ENCODE measurements at places on chromosomes 1 and 21.

DNA sequence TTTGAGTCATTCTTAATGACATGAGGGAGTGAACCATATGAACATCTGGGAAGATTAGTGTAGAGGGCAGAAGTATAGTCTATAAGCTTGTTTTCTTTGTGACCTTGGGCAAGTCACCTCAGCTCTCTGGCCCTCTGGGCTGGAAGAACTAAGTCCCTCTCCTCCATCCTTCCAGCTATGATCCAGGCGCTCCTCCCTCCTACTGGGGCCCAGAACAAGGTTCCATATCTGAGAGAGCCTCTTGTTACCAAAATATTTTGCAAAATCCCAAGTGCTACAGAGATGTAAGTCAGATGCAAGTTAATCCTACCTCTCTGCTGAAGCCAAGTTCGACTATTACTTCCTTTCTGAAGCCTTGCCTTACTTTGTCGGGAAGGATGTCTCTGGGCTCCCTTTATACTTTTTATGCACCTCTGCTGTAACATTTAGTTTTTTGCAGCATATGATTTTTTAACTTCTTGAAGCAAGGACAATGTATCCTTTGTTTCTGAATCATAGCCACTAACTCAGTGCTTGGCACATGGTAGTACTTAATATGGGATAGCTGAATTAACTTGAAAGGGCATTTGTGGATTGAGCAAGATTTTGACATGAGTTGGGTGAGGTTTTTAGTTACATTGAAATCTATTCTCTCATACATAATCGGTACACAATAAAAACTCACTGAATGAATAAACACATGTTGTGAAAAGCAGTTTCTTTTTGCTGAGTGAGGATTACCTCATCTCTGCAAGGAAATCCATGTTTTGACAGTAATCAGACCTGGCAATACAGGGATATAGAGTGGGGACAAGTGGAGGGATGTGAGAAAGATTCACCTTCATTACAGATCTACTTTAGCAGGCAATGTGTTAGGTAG lies 54.7 kb upstream of the BEND5 start:
- no peak for DNase-seq

DNA sequence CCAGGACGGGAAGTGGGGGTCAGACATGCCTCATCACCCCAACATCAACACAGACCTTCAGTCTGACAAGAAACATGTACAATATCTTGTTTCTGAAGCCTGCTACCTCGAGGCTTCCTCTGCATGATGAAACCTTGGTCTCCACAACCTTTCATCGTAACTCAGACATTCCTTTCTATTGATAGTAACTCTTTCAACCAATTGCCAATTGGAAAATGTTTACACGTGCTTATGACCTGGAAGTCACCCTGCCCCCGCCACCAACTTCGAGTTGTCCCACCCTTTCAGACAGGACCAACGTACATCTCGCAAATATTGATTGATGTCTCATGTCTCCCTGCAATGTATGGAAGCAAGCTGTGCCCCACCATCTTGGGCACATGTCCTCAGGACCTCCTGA lies 159.5 kb downstream of the ETS2 start:
- no peak for DNase-seq

- no peak for DNase-seq
Observed at GRCh38 chr1:152451254-152451653, 37.2 kb upstream of the CRNN start.

- peak; percentile 10 for DNase-seq
Observed at GRCh38 chr1:14915356-14916054, 238.0 kb upstream of the TMEM51 start.

GRCh38 chr1:227299241-227299627 lies 19.1 kb downstream of the CDC42BPA start:
- no peak for DNase-seq

- no peak for DNase-seq
Observed at GRCh38 chr1:35594005-35594760, 21.1 kb downstream of the TFAP2E start.

- DNase-seq: no peak
Observed at GRCh38 chr1:11453742-11454491, 25.0 kb upstream of the DISP3 start.

DNA sequence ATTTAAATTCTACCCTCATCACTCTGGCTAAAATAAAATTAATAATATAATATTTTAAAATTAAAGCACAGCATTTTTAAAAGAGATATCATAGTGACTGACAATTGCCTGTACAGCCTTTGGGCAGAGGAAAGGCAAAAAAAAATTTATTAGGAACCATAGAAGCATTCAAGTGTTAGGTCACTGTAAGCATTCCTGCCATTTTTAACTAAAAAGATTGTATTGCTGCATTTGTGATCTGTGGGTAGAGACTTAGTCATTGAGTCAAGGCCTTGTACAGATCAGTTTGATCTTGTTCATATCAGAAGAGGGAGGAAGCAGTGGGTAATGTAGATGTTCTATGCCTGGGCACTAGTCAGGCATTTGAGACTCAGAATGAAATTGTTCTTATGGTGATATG lies 109.9 kb downstream of the LYPLAL1 start:
- DNase-seq: no peak

- DNase-seq: no peak
Observed at GRCh38 chr1:192707978-192708547, 72.1 kb downstream of the RGS13 start.

- DNase-seq: no peak
Observed at GRCh38 chr1:230135726-230136125, 68.7 kb downstream of the GALNT2 start.

- DNase-seq: no peak
Observed at GRCh38 chr21:16022921-16023320, 293.1 kb downstream of the USP25 start.

GRCh38 chr1:175197531-175197930 lies 5.0 kb upstream of the KIAA0040 start:
- DNase-seq: no peak

- no peak for DNase-seq
Observed at GRCh38 chr1:209172286-209172685, 411.2 kb upstream of the CAMK1G start.

DNA sequence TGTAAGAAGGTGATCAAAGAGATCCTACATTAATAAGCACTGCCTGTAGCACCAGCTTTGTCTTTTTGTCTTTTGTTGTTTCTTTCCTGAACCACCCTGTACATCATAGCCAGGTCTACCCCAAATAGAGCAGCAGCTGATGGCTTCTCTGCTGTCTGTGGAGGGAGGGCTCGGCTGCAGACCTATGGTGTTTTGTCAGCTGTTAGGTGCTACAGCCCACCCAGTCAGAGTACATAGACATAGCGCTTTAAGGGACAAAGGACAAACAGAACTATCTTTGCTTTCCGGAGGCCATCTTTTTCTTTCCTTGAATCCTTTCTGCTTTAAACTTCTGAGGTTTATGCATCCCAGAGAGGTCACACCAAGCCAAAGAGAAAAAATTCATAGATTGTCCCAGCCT lies 258.1 kb downstream of the ZNF648 start:
- no peak for DNase-seq

All from CD4-positive, alpha-beta T cell treated with Interleukin-1 beta for 1 hour (primary cell).